ENCODE measurements at places on chromosomes 11 and 22. TPM values are rescaled to one million over a fixed set of nuclear protein-coding genes. Genes with fewer than 3 reads are reported as not detected.

- DNase-seq = no peak
Measured at GRCh38 chr11:131932584-131933325, 562.3 kb downstream of the NTM start.

GRCh38 chr11:7575841-7576725 lies 62.3 kb downstream of the PPFIBP2 start:
- DNase-seq = no peak

DNA sequence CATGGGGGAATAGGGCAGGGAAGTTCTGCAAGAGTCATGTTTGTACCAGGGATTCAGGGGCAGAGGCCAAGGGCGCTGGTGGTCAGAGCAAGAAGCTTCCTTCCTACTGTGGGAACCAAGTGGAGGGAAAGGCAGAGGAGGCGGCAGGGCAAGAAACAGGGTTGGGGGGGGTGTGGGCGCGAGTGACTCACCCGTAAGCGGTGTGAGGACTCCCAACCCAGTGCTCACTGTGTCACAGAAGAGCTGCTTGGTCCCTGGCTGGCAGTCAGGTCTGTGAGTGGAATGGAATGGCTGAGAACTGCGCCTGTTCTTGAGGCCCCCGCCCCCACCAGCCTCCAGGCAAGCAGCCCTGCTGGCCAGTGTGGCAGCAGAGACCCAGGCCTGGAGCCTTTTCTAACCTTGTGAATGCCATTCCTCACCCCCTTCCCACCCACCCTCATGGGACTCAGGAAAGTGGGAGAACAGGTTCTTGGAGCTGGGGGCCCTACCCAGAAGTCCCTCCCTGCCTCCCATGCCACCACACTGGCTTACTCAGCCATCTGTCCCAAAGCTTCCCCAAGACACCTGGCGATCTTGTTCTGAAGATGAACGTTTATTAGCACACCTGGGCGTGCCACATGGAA lies 4.7 kb downstream of the LRRC10B start:
- no peak for DNase-seq

- no peak for DNase-seq
Measured at GRCh38 chr11:10808235-10808552, 532 bp downstream of the EIF4G2 start.

GRCh38 chr11:208917-209260 lies 1.4 kb downstream of the RIC8A start:
- no peak for DNase-seq

DNA sequence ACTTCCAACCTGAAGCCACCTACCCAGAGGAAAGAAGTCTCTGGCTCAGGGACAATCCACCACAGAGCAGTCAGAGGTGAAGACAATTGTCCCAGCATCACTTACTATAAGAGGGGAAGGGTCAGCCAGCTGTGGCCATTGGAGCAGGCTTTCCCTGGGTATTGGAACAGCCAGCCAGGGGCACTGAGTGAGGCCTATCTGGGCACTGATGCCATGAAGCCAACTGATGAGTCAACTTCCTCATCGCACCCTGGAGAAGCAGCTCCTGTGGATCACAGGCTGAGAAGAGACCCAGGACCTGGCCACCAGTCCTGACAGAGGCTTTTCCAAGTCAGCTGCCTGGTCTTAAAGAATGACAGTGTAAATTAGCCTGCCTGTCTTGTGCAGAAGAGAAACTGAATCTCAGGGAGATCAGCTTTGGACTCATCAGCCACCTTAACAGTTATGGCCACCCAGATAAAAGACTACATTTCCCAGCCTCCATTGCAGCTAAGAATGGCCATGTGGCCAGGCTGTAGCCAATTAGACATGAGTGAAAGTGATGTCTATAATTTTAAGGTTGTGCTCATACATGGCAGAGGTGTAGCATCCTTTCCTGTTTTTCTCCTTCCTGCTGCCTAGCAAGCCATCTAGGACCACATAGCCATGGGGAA lies 19.0 kb downstream of the CHST1 start:
- DNase-seq = peak; percentile 22

- DNase-seq = no peak
Measured at GRCh38 chr11:59224351-59224928, 11.7 kb upstream of the MPEG1 start.

DNA sequence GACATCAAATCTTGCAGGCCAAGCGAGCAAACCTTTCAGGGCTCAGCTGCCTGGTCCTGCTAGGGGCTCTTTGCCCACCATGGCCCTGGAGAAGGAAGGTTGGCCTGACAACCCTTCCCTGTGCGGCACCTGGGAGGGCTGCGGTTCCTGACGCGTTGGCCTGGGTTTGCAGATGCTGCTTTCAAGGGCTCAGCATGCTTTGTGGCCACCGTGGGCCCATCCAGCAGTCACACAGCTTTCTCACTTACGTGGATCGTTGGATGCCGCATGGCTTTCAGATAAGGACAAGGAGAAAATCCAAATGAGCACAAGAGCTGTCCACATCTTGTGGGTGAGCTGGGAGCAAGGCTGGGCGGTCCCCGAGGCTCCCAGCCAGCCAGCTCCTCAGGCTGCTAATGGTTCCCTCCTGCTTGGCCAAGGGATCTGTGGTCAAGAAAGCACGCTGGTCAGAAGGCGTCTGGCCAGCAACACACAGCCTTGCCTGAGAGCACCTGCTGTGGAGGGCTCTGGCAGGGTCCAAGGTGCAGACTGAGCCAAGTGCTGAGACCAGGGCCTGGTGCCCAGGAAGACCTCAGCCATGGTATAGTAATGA lies 8.2 kb downstream of the C11orf24 start:
- no peak for DNase-seq

DNA sequence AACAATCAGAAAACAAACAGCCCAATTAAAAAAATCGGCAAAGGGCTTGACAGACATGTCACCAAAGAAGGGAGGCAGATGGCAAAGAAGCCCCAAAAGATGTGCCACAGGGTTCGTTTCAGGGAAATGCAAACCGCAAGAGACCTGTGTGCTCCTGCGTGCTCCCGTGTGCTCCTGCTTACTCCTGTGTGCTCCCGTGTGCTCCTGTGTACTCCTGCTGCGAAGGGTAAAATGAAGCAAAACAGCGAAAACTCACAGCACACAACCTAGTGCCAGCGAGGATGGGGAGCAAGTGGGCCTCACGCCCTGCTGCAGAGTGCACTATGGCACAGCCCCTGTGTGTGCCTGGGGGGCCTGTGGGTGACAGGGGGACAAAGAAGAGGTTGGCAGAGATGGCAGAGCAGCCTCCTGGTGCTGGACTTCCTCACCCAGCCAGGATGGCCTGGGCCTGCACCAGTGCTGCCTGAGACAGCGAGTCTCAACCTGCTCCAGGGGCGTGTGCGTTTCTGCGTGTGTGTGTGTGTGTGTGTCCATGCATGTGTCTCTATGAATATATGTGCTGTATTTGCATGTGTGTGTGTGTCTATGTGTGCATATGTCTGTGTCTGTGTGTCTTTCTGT lies 14.0 kb downstream of the ASCL2 start:
- no peak for DNase-seq

- DNase-seq = no peak
Measured at GRCh38 chr11:67680696-67681470, 6.5 kb upstream of the ALDH3B2 start.

GRCh38 chr11:69928975-69929374 lies 109.8 kb upstream of the FGF3 start:
- DNase-seq = no peak

DNA sequence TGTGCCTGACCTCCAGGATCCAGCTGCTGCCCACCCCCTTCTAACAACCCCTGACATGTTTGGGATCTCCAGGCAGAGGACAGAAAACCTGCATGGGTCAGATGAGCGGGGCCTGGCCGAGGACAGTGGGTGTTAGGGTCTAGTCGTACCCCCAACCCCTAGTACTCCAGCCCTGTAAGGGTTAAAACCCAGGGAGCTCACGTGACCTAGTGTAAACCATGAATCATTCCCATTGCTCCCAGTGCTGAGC lies 89.1 kb upstream of the CRYBB3 start:
- no peak for DNase-seq

DNA sequence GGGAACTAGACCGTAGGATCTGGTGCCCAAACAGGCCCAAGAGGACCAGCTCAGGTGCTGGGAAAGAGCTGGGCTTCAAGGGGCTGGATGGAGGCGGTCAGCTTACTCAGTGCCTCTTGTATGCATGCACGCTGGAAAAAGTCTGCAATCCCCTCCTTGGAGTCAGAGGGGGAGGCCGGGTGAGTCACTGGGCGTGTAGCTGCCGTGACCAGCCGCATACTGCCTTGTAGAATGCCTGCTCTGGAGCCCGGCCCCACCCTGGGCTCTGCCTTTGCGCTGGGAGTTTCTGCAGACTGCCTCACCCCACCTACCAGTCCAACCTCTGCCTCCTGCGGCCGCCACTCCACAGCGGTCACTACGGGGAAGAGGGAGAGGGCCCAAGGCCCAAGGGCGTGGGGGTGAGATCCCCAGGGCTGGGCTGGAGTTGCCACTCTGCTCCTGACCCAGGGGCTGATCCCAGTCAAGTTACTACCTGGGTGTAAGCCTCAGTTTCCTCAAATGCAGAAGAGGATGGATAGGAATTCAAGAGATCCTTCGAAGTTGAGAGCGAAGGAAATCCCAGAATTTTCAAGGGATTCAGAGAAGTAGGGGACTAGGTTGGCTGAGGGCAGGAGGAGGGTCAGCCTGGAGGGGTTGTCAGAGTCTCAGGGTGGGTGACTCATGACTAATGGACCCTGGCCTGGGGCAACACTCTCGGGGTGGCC lies 4.2 kb downstream of the MRGPRF start:
- peak; percentile 99 for DNase-seq

DNA sequence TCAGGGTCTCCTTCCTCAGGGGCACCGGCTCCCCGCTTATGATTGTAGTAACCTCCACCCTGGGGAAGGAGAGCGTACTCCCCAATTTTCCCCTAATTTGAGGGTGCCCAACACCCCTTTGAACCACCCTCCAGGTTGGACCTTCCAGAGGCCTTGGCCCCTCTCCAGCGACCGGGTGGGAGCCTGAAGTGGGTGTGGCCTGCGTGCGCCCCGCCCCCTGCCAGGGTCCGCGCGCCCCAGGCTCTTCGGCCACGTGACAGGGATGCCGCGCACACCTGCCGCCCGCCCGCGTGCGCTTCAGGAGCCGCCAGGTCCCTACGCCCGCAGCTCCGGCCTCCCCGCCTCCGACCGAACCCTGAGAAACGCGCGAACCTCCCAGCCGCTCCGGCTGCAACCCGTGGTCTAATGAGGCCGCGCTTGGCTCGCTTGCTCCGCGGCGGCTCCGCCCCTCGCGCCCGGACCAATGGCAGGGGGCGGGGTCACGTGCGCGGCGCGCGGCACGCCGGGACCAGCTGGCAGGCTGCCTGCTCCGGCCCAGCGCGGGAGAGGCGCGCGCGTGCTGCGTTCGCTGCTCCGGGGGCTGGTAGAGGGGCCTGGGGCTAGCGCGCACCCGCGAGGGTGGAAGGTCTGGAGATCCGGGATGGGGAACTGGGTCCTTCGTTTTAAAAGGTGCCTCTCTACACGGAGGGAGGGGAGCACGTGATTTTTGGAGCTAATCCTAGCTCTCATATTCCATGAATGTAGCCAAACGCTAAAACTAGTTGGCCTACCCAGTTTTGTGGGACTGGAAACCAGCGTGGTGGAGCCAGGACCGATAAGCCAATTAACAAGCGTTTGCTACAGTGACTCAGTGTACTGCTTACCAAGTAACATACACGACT lies at the start of gene FOXRED2:
TSS of gene FOXRED2 (minus strand) at position 404 of the 881 bp plus-strand sequence. CDS start 618 bp downstream, outside the sequence.
- DNase-seq = peak; percentile 68

- no peak for DNase-seq
Measured at GRCh38 chr11:45906096-45906682, 882 bp downstream of the FREY1 start.

DNA sequence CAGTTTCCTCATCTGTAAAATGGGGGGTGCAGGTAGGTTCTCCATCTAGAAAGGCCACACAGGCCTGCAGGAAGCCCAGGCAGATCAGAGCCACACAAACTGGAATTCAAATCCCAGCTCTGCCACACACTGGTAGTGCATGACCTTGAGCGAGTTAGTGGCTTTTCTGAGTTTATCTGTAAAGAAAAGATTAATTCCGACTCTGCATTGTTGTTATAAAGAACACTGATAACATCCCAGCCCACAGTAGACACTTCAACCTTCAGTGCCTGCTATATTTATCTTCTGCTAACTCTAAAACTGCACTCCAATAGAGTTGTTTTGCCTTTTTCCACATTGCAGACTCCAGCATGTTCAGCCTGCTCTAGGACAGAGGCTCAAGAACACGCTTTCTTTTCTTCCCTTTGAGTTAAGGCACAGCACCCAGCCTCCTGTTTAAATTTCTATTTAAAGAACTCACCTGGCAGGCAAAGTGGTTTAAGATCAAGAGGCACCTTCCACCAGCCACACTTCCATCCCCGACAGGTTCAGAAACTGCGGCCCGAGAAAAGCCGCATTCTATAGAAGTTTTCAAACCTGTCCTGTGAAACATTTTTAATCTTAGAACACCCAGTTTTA lies 133.9 kb downstream of the PLEKHA7 start:
- no peak for DNase-seq

DNA sequence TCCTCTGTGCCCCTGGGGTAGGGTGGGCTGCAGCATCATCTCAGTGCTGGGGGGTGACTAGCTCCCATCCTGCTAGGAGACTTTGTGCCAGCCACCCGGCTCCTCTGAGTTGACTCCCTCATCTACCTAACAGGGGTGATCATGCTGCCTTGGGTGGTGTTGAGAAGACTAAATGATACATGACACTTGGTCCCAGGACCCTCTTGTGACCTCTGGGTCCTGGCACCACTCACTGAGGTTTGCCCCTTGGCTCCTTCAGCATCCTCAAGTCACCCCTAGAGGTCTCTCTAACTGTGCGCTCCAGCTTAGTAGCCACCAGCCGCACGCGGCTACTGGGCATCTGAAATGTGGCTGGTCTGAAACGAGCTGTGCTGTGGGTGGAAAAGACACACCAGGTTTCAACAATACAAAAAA lies 72.1 kb downstream of the LRRC32 start:
- DNase-seq = peak; percentile 56

- no peak for DNase-seq
Measured at GRCh38 chr11:17077240-17077519, 287 bp downstream of the RPS13 start.

Gene SRPRA
- 105 TPM for total RNA-seq

Gene KRTAP5-8
- total RNA-seq = not detected

Gene GRIA4
- 0.36 TPM for total RNA-seq

Gene NOX4
- 10.8 TPM for total RNA-seq

Gene NLRP14
- total RNA-seq = under 0.01 TPM

Gene ARHGEF17
- 21.7 TPM for total RNA-seq

Data from IMR-90 (cell line).